Panc1 (cell line): ENCODE measurements at places on chromosomes 13 and 19.

- DNase-seq = no peak
Measured at GRCh38 chr13:110138700-110139036, 168.3 kb downstream of the COL4A1 start.

DNA sequence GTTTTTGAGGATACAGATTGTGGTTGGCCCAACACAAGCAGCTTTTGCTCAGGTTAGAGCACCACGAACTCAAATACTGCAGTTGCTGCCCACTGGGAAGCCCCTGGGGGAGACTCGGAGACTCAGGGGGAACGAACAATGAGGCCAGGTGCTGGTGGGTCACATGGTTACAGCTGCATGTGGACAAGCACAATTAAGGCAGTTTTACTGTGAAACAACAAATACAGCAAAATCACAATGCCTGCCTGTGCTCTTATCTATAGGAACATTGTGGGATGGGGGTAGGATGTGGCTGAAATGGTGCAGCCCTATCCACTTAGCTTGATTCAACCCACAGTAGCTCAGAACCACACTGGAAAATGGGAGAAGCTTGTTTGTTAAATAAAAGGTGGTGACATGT, 119.7 kb upstream of the SPATA13 start:
- no peak for DNase-seq

DNA sequence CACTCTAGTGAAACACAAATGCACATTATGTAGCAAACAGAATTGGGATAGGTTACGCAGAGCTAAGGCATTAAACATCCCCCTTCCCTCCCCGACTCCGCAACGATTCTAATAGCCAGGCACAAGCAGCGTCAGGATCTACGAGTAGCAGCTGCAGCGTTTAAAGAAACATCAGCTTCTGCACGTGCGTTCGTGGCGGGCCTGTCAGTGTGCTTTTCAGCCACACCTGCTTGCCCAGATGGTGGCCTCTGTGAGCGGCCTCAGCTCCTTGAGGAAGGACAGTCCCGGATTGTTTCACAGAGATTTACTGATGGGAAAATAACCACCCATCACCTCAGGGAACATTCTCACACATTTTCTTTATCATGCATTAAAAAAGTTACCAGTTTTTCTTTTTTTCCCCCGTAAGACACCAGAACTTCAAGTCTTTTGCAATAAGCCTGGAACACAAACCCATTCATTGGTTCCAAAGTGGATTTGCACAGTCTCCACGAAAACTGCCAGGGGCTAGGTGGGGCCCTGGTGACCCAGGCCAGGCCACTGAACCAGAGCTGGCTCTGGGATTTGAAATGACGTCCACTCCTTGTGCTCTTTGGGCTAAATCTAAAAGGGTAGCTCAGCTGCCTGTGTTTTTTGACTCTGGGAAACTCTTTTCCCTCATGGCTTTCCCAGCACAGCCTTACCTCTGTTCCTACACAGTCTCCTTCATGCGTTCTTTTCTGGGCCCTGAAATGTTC, 325.5 kb downstream of the KCNRG start:
- DNase-seq = no peak

DNA sequence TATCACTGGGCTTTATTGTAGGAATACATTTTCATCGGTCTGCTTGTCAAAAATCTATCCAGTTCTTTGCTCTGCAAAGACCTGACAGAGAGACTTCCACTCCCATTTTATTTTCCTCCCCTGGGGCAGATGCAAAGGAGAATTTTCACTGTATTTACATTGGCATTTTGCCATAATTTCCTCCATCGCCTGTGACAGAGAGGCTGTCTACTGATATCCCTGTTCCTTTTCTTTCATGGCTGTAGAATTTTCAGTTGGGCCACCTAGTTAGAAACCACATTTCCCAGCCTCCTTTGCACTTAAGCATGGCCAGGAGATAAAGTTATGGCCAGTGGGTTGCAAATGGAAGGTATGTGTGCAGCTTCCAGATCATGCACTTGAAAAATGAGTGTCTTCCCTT, 89.3 kb downstream of the NUFIP1 start:
- no peak for DNase-seq

DNA sequence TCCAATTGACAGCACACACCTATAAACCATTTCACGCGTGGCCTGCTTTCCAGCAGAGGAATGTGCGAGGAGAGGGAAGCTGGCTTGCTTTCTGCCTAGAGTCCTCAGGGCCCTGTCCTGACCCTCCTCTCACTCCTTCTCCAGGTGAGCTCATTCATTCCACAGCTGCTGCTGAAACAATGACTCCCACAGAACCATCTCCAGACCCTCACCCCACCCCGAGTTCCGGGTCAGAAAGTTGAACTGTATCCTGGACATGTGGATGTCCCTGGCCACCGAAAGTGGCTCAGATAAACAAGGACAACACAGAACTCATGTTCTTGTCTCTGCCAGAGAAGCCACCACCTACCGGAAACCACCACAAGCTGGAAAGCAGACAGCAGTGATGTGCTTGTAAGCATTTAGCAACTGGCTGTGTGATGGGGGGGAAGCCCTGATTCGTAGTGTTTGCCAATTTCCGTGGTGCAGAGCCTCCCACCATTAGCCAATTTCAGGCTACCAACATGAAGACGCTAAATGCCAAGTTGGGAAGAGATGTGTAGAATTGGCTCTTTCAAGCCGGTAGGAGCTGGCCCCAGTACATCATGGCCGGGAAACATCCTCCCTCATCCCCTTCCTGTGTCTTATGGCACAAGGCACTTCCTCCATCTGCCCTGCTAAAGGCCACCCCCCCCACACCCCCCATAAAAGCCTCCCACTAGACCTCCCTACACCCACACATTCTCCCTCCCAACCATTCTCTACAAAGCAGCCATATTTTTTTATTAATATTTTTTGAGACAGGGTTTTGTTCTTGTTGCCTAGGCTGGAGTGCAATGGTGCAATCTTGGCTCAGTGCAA, 5.0 kb downstream of the SYCE2 start:
- DNase-seq = no peak

- no peak for DNase-seq
Measured at GRCh38 chr19:8569066-8569771, 8.0 kb downstream of the MYO1F start.

GRCh38 chr19:15463861-15464371, 428 bp downstream of the RASAL3 start:
- no peak for DNase-seq

DNA sequence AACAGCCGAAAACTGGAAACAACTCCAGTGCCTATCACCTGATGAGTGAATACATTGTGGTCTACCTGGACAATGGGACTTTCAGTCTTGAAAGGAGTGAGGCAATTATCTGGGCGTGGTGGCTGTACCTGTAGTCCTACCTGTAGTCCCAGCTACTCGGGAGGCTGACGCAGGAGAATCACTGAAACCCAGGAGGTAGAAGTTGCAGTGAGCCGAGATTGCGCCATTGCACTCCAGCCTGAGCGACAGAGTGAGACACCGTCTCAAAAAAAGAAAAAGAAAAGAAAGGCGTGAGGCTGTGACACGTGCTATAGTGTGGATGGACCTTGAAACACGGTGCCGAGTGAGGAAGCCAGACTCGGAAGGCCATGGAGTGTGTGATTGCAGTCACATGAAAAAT, 4.1 kb upstream of the NTN5 start:
- DNase-seq = no peak

DNA sequence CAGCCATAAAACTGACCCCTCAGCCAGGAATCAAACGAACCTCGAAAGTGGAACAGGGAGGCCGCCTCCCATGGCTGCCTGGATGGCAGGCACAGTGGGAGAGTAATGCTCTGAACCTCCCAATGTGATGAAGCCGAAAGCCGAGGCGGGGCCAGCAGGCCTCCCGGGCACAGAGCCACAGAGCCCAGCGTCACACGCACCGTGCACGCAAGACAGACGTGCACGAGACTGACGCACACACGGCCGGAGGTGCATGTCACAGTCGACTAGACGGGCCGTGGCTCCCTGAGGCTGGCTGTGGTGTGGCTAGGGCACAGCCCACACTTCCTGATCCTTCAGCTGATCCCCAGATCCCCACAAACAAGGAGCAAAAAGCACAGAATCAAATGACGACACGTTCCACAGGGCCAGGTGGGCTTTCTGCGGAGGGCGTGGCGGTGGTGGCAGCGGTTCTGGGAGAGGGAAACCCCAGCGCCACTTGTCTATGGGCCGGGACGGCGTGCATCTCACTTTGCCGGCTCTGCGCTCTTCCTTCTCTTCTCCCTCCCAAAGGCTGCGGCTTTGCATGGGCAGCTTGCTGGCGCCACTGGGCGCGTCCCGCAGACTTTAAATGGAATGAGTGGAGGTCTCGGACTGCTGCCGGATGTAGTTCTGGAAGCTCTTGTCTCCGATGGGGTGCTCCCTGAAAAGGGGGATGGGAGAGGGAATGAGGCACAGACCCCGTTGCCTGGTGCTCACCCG, 5.0 kb upstream of the C13orf46 start:
- DNase-seq = no peak

- no peak for DNase-seq
Measured at GRCh38 chr13:112964971-112965492, 4.0 kb upstream of the MCF2L start.

DNA sequence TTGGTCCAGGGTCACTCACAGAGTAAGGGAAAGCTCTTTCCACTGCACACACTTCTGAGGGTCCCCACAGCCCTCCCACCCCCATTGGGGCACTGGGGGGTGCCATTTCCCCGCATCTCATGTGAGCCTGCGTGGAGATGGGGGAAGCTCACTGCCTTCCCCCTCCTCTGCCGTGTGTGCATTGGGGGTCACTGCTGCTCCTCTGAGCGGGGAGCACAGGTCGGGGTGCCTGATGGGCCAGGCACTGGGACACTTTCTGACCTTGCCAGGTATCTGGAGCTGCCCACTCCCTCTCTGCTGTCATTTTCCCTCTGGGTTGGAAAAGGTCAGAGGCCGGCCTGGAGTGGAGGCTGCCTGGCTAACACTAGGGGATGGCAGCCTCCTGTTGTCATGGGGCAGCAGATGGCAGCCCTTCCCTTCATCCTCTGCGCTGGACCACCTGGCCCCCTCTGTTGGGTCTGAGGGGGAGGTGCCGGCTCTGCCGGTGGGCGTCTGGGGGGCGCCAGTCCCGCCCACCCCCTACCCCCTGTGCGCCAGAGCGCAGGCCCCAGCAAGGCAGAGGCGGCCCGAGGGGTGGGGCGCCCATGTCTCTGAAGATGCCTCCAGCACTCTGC, 9.1 kb downstream of the SSBP4 start:
- no peak for DNase-seq

- no peak for DNase-seq
Measured at GRCh38 chr13:29118471-29118870, 298.3 kb downstream of the MTUS2 start.

- no peak for DNase-seq
Measured at GRCh38 chr19:44303976-44304568, 753 bp downstream of the ZNF235 start.

GRCh38 chr13:99176309-99177276, 24.1 kb upstream of the UBAC2 start:
- DNase-seq = peak; percentile 46

- DNase-seq = no peak
Measured at GRCh38 chr19:46759206-46759605, 13.0 kb upstream of the STRN4 start.

- DNase-seq = no peak
Measured at GRCh38 chr13:87497426-87497825, 173.7 kb upstream of the SLITRK5 start.

DNA sequence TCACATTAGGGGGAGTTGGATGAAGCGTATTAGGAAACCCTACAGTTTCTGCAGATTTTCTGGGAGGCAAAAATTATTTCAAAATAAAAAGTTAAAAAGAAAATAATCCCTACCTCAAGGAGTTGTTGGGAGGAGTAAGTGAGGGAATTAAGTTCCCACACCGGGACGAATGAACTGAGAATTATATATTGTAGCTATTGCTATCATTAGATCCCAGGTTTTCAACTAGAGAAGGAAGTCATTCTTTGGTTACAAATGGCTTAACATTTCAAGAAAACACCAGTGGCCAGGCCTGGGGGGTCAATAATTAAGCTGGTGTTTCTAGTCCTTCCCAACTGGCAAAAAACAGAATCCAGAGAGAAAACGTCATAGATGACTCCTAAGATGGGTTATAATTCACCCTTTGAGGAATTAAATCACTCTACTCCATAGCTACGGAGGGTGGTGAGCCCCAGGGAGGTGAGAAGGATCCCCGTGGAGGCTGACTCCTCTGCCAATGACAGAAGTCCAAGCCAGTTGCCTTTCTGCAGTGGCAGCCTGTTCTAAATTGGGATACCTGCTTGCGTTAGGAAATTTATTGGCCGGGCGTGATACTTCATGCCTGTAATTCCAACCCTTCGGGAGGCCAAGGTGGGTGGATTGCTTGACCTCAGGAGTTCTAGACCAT, 1.2 kb upstream of the MYDGF start:
- DNase-seq = no peak

DNA sequence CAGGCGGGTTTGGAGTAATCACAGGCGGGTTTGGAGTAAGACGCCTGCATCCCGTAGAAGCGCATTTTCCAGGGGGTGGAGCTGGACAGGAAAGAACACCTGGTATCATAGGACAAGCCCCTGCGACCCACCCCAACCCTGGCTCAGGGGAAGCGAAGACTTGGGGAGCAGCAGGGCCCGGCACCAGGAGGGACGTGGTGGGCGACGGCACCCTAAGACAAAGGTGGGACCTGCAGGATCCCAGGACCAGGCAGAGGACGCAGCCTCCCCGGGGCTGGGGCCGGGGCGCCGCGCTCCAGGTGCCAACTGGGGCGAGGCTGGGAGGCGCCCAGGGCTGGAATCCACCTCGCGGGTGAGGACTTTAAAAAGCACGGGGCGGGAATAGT, 520 bp downstream of the ZNF600 start:
- no peak for DNase-seq

DNA sequence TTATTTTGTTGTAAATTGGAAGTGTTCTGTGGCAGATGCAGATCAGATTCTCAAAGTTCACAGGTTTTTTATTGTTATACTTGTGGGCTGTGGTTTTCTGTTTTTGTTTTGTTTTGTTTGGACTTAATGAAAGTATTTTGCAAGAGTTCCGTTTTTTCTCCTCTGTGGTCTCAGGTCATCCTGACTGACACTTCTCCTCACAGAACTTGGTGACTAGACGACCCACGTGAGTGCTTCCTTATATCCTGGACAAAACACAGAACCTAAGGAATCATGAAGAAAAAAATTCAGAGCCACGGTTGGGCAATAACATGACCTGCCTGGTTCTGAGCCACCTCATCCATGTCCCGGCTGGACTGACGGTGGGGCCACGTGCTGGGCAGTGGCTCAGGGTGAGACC, 2.5 kb upstream of the RFPL4AL1 start:
- DNase-seq = no peak

GRCh38 chr19:6263735-6264444, 15.9 kb downstream of the MLLT1 start:
- no peak for DNase-seq
